Central memory CD8-positive, alpha-beta T cell (primary cell): ENCODE measurements at places on chromosomes 2 and 18.

GRCh38 chr2:134852518-134852917 lies 14.1 kb downstream of the ACMSD start:
- DNase-seq: no peak
- H3K36me3 ChIP-seq: no peaks in the 10 kb centered on the region
- no peak overlapping the region for H3K4me3 ChIP-seq
- no peak overlapping the region for H3K27ac ChIP-seq

- no peak for DNase-seq
- H3K36me3 ChIP-seq: no peaks in the 10 kb centered on the region
- no peak overlapping the region for H3K4me3 ChIP-seq
These were observed 63.2 kb upstream of the NPAS2 start for GRCh38 chr2:100756704-100757103.

GRCh38 chr18:23910032-23910431 lies 104.5 kb upstream of the TTC39C start:
- no peaks in the 10 kb centered on the region for H3K27me3 ChIP-seq
- H3K4me1 ChIP-seq: no peaks in the 10 kb centered on the region
- no peaks in the 10 kb centered on the region for H3K36me3 ChIP-seq
- no peak overlapping the region for H3K27ac ChIP-seq
- no peak overlapping the region for H3K4me3 ChIP-seq

DNA sequence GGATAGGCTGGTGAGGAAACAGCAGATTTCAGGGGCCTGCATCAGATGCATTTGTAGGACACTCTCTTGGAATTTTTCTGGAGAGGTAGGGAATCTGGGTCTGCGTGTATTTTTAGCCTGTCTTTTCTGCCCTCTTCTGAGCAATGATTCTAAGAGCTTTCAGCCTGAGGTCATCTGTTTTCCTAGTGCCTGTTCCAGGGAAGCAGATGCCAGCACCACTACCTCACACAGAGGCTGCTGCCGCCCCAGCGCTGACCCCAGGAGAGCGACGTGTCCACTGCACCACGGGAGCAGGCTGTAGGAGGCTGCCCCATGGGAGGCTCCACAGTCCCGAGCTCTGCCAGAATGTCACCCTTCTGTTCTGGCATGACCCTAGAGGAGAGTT lies 316.5 kb downstream of the CYP26B1 start:
- DNase-seq: no peak
- no peak overlapping the region for H3K27ac ChIP-seq
- no peaks in the 10 kb centered on the region for H3K36me3 ChIP-seq
- no peaks in the 10 kb centered on the region for H3K27me3 ChIP-seq
- no peak overlapping the region for H3K4me3 ChIP-seq

DNA sequence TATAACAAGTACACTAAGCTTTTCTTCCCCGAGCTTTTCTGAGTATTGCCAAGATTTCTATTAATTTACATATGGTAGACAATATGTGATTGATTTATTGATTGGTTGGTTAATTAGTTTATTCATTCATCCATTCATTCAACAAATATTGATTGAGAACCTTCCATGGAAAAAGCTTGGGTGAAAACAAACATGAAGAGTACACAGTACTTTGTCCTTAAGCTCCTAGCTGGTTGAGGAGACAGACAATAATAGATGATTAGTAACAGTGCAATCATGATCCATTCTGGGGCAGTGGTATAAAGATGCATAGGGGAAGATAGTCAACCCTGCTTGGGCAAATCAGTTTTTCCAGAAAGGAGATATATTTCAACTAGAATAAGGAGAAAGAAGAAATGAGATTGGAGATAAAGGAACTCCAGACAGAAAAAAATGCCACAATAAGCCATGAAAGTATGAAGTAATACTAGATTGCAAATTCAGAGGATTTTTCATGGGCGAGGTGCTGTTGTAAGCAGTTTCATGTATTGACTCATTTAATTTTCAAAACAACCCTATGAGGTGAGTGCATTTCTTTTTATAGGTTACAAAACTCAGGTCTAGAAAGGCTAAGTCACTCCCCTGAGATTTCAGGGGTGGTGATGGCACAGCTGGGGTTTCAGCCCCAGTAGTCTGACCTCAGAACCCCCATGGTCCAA lies 129.5 kb downstream of the RND3 start:
- H3K4me1 ChIP-seq: no peaks in the 10 kb centered on the region
- H3K27me3 ChIP-seq: no peaks in the 10 kb centered on the region
- no peaks in the 10 kb centered on the region for H3K36me3 ChIP-seq
- H3K4me3 ChIP-seq: no peak overlapping the region
- H3K27ac ChIP-seq: no peak overlapping the region

DNA sequence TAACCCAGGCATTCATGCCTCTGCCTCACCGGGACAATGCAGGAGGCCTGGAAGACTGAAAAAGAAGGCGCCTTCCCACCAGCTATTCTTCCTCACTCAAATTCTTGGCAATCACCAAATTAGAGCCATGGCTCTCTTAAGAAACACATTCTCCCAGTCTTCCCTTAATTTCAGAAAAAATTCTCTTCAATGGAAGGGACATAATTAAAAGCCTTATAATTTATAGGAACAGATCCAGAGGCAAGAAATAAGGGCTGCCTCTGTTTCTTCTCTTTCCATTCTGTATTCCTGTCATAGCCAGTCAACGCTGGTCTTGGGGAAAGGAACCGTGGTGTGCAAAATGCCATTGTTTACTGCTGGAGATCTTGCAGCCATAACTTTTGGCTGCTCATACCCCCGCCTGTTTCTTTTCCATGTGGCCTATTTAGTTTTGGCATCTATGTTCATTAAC lies 32.8 kb downstream of the DTNA start:
- no peak overlapping the region for H3K4me3 ChIP-seq
- H3K4me1 ChIP-seq: no peaks in the 10 kb centered on the region
- no peak overlapping the region for H3K27ac ChIP-seq

DNA sequence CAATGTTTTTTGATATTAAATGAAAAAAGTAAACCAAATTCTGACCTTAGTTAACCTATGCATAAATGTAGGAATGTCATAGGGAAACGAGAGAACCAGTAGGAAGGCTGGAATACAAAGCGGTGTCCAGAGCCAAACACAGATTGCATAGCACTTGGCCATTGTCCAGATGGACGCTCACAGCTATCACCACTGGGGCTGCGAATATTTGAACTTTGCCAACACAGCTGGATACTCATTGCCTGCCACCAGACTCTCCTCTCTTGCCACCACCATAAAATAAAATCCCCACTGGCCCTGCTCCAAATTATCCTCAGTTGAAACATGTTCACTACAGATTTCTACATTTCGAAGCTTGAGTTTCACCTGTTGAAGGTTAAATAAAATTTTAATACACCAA lies 159.3 kb upstream of the GULP1 start:
- no peak overlapping the region for H3K4me3 ChIP-seq
- no peaks in the 10 kb centered on the region for H3K36me3 ChIP-seq
- DNase-seq: no peak
- H3K27ac ChIP-seq: no peak overlapping the region

DNA sequence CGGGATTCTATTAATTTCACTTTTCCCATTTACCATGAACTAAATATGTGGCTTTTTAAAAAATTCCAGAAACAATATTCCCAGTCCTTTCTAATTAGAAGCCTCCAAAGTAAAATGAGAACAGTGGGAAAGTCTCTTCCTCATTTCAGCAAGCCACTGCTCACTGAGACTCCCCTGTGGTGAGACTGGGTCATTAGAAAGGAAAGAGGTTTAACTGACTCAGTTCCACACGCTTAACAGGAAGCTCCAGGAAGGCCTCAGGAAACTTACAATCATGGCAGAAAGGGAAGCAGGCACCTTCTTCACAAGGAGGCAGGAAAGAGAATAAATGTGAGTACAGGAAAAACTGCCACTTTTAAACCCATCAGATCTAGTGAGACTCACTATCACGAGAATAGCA lies 258.9 kb upstream of the CHAC2 start:
- no peak overlapping the region for H3K4me3 ChIP-seq
- no peak overlapping the region for H3K27ac ChIP-seq
- no peak for DNase-seq
- no peaks in the 10 kb centered on the region for H3K4me1 ChIP-seq

GRCh38 chr2:240819126-240819857 lies 727 bp downstream of the KIF1A start:
- no peak for DNase-seq
- H3K4me1 ChIP-seq: peaks cover 5% of the 10 kb centered on the region
- peaks cover 3% of the 10 kb centered on the region for H3K36me3 ChIP-seq
- no peak overlapping the region for H3K4me3 ChIP-seq

GRCh38 chr2:40480596-40480995 lies 28.7 kb upstream of the SLC8A1 start:
- no peak overlapping the region for H3K27ac ChIP-seq
- no peaks in the 10 kb centered on the region for H3K36me3 ChIP-seq
- no peaks in the 10 kb centered on the region for H3K27me3 ChIP-seq
- DNase-seq: no peak

DNA sequence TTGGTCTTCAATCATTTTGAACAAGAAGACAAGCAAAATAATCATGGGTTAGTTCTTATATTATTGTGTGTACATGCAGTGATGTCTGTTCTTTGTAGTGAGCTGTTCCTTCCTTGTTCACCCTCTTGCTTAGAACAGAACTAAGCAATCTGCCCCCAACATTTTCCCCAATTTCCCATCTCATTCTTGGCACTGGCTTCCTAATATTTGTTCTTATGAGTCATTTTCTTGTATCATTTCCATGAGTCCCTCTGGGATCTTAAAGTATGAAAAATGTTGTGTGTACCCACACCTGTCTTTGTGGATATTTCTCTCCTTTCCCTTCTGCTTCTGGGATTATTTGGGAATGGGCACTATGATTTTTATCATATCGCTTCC lies 3.5 kb upstream of the IL1B start:
- peaks cover 23% of the 10 kb centered on the region for H3K27me3 ChIP-seq
- H3K4me1 ChIP-seq: no peaks in the 10 kb centered on the region
- no peak for DNase-seq
- no peaks in the 10 kb centered on the region for H3K36me3 ChIP-seq
- H3K4me3 ChIP-seq: no peak overlapping the region

DNA sequence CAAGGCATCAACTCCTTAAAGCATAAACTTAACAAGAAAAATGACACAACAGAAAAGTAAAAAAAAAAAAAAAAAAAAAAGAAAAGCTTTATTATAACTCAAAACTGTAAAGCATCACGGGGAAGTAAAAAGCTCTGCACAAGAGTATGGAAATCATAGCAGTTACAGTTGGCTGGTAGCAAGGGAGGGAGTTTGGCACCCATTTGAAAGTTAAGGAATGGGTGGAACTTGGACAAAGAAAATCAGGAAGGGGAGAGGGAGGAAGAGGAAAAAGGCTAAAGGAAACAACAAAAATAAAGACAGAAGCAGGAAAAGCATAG lies 8.6 kb downstream of the KLF7 start:
- peaks cover 15% of the 10 kb centered on the region for H3K27me3 ChIP-seq
- no peak for DNase-seq
- no peaks in the 10 kb centered on the region for H3K36me3 ChIP-seq
- H3K4me1 ChIP-seq: no peaks in the 10 kb centered on the region
- no peak overlapping the region for H3K27ac ChIP-seq

DNA sequence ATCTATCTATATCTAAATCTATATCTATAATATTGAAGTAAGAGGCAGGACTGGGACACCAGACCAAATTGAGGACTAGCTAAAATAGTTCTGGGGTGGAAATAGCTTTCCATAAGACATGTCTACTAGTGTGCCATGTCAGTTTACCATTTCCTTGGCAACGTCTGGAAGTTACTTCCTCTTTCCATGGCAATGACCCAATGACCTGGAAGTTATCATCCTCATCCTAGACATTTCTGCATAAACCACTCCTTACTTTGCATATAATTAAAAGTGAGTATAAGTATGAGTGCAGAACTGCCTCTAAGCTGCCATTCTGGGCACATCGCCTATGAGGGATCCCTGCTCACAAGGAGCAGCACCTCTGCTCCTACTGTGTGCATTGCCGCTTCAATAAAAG lies 734.0 kb upstream of the GCFC2 start:
- no peaks in the 10 kb centered on the region for H3K4me1 ChIP-seq
- H3K27ac ChIP-seq: no peak overlapping the region
- no peaks in the 10 kb centered on the region for H3K36me3 ChIP-seq
- DNase-seq: no peak

- H3K27me3 ChIP-seq: peaks cover 27% of the 10 kb centered on the region
- H3K27ac ChIP-seq: no peak overlapping the region
- no peaks in the 10 kb centered on the region for H3K36me3 ChIP-seq
- no peak overlapping the region for H3K4me3 ChIP-seq
These were observed 17.5 kb downstream of the REEP1 start for GRCh38 chr2:86319700-86320580.

GRCh38 chr2:39631718-39632117 lies 34.0 kb upstream of the TMEM178A start:
- no peak for DNase-seq
- H3K27me3 ChIP-seq: peaks cover 19% of the 10 kb centered on the region
- no peak overlapping the region for H3K27ac ChIP-seq
- H3K4me1 ChIP-seq: no peaks in the 10 kb centered on the region
- no peak overlapping the region for H3K4me3 ChIP-seq

DNA sequence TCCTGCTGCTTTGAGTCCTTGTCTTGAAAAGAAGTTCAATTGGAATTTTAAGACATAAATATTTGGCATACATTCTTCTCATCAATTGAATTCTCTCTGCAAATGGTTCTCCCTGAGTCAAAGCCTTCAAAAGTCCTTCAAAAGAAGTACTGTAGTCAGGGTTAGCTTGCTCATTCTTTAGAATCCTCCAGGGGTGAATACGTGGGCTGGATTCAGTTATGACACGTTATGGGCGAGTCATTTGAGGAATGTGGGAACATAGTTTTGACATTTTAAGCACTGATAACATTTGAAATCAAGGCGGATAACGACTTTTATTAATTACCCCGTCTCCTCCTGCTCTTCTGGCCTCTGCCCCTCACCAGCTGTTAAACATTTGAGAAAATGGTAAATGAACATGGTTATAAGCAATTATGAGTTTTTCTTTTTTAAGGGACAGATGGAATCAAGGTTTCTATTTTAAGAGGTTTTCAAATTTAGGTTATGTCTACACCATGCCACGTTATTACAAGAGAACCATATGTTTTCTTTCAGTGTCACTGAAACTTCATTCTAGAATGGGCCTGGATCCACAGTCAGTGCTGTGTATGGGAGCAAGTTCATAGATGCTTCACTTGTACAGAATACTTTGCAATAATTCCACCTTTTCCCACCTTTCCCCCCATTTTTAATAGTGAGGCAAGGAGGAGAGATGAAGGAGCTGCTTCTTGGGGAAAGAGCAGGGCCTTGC lies 273.1 kb downstream of the TSN start:
- no peaks in the 10 kb centered on the region for H3K4me1 ChIP-seq
- H3K27me3 ChIP-seq: peaks cover 16% of the 10 kb centered on the region
- no peak overlapping the region for H3K4me3 ChIP-seq
- no peak overlapping the region for H3K27ac ChIP-seq
- no peaks in the 10 kb centered on the region for H3K36me3 ChIP-seq
- no peak for DNase-seq

DNA sequence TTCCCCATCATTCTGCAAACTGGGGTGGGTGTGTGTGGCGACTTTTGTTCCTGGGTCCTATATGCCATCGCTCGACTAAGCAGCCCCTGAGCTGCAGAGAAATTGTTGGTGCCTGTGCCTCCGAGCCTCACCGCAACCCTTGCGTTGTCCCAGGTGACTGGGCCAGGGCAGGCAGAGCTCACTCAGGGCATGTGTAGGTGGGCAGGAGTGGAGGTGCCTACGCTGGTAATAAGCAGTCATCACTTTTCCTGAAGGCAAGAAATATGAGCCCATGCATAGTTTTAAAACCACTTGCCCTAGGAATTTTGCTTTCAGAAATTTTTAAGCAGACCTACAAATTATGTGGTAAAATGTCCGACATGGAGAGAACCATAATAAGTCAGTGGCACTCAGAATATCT lies 197.8 kb downstream of the SMAD7 start:
- H3K27me3 ChIP-seq: no peaks in the 10 kb centered on the region
- DNase-seq: no peak
- no peak overlapping the region for H3K27ac ChIP-seq
- H3K4me3 ChIP-seq: no peak overlapping the region
- H3K36me3 ChIP-seq: no peaks in the 10 kb centered on the region
- no peaks in the 10 kb centered on the region for H3K4me1 ChIP-seq
